Right atrium auricular region (tissue), 2 donors: ENCODE measurements at places on chromosomes 1 and 21.

GRCh38 chr21:38859852-38860251 is 54.1 kb downstream of the ETS2 start:
- no peak for DNase-seq

- no peak for DNase-seq
Observed at GRCh38 chr1:183168308-183168707, 17.8 kb upstream of the LAMC2 start.

- no peak for DNase-seq
Observed at GRCh38 chr1:229666585-229666984, 40.5 kb downstream of the URB2 start.

DNA sequence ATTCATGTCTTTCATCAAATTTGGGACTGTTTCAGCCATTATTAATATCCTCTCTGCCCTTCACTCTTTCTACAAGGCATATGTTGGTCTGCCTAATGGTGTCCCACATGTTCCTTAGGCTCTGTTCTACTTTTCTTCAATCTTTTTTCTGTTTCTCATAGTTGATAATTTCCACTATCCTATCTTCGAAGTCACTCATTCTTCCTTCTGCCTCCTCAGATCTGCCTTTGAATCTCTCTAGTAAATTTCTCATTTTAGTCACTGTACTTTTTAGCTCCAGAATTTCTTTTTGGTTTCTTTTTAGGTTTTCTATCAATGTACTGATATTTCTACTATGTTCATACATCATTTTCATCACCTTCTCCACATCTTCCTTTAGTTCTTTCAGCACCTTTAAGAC is 20.0 kb upstream of the NIBAN1 start:
- DNase-seq, result no peak

DNA sequence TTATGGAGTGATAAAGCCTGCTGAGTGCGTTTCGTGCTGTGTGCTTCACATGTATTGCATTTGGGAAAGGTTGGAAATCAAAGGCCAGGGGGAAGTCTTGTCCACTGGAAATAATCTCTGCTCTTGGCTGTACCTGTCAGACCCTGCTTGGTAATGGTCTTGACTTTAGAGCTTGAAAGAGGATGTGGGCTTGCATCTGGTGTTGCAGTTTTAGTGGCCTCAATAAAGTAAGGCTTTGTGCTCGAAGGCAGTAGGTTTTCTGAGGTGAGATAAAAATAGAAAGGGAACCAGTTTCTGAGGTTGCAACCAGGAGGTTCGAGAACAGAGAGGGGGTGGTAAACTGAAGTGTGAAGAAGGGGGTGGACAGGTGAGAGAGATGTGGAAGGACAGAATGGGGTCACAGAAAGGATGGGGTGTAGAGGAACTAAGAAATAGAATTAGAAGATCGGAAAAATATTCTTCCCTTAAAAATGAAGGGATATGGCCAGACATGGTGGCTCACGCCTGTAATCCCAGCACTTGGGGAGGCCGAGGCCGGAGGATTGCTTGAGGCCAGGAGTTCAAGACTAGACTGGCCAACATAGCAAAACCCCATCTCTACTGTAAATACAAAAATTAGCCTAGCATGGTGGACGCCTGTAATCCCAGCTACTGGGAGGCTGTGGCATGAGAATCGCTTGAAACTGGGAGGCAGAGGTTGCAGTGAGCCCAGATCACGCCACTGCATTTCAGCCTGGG is 1.5 kb downstream of the S100PBP start:
- DNase-seq, result no peak

GRCh38 chr1:237789619-237790018 is 101.1 kb downstream of the ZP4 start:
- DNase-seq, result no peak

GRCh38 chr1:1360506-1361169 is 2.3 kb upstream of the MXRA8 start:
- DNase-seq, result peak; percentile 89

- DNase-seq, result no peak
Observed at GRCh38 chr1:145908653-145909052, 1.2 kb downstream of the ITGA10 start.

- DNase-seq, result no peak
Observed at GRCh38 chr21:45250272-45250671, 37.4 kb downstream of the POFUT2 start.

- DNase-seq, result no peak
Observed at GRCh38 chr1:247115545-247115944, 11.4 kb upstream of the ZNF669 start.

- DNase-seq, result no peak
Observed at GRCh38 chr1:183675883-183676585, 22.9 kb upstream of the APOBEC4 start.

- no peak for DNase-seq
Observed at GRCh38 chr1:84078108-84078841, 65.8 kb upstream of the PRKACB start.

- DNase-seq, result no peak
Observed at GRCh38 chr1:117240547-117240946, 29.8 kb upstream of the VTCN1 start.

GRCh38 chr1:236560213-236560771 is 36.5 kb downstream of the LGALS8 start:
- no peak for DNase-seq

DNA sequence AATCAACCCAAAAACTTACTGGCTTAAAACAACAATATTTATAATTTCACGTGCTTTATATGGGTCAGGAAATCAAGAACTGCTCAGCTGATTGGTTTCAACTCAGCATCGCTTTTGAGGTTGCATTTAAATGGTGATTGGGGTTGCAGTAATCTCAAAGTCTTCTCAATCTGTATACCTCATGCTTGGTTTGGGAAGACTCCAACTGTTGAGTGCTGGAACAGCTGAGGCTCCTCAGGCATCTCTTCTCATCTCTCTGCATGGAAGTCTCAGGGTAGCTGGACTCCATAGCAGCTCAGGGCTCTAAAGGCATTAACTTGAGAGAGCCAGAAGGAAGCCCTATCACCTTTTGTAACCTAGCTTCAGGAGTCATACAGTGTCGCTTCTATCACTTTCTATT is 35.1 kb downstream of the AK5 start:
- no peak for DNase-seq

DNA sequence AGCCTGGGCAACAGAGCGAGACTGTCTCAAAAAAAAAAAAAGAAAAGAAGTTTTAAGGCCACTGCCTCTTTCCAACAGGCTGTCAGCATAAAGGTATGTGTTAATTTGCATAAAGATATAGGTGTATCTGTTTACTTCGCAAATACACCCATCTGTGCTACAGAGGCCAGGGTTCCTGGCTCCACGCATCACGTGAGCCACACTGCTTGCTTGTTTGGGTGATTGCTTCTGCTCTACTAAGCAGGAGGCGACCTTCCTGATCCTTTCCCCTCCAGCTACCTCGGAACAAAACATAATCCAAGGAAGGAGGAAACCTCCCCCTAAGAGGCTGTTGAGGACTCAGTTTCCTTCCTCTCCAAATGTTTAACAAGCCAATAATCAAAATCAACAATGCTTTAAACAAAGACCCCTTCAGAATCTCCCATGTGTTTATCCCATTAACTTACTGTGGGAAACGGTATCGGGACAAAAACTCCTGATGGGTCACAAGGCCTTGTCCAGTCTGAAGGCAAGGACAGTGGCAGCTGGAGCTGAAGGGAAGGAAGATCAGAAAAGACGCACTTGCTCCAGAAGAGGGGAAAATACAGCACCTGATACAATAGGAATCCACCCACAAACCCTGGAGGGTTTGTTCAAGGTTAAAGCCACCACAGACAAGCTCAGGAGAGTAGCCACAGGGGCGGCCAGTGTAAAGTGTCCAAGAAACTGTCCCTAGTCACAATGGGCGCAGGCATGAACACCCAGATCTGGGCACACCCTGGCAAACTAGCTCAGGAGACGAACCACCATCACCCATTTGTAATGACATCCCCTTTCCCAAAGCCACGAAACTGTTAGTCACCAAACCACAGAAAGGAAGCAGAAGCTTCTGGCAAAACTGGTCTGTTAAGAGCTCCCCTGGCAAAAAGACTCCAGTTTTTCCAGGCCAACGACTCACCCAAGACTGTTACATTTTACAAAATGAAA is 17.2 kb downstream of the CTNNBIP1 start:
- no peak for DNase-seq

GRCh38 chr1:11649237-11649623 is 5.0 kb downstream of the FBXO2 start:
- no peak for DNase-seq

DNA sequence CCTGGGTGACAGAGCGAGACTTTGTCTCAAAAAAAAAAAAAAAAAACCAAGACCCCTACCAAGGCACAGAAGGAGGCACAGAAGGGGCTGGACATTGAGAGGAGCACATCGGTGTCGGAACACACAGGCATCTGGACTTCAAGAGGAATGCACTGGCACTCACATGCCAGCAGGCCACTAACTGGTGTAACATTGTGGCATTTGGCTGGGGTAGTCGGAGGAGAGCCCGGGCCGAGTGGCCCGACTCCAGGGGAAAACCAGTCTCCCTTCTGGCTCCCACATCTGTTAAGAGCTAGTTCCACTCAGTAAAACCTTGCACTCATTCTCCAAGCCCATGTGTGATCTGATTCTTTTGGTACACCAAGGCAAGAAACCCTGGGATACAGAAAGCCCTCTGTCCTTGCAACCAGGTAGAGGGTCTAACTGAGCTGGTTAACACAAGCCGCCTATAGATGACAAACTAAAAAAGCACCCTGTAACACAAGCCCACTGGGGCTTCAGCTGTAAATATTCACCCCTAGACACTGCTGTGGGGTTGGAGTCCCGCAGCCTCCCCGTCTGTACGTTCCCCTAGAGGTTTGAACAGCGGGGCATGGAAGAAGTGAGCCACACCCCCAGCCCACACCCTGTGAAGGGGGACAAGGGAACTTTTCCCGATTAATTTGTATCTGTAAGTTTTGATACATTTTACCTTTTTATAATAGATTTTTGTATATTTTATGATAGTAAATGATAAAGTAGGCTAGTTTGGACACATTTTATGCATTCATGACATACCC is 17.2 kb upstream of the AKIRIN1 start:
- DNase-seq, result no peak

DNA sequence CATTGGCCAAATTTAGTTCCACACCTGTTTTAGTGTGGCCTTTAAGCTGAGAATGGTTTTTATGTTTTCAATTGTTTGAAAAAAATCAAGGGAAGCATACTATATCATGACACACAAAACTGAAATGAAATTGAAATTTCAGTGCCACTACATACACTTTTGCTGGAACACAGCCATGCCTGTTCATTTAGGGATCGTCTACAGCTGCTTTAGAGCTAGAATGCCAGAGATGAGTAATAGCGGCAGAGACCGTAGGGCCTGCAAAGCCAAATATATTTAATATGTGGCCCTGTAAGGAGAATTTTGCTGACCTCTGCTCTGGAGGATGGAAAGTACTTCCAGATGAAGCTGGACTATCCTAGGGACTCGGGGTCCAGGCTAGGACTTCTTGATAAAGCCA is 62.5 kb upstream of the LYST start:
- no peak for DNase-seq

DNA sequence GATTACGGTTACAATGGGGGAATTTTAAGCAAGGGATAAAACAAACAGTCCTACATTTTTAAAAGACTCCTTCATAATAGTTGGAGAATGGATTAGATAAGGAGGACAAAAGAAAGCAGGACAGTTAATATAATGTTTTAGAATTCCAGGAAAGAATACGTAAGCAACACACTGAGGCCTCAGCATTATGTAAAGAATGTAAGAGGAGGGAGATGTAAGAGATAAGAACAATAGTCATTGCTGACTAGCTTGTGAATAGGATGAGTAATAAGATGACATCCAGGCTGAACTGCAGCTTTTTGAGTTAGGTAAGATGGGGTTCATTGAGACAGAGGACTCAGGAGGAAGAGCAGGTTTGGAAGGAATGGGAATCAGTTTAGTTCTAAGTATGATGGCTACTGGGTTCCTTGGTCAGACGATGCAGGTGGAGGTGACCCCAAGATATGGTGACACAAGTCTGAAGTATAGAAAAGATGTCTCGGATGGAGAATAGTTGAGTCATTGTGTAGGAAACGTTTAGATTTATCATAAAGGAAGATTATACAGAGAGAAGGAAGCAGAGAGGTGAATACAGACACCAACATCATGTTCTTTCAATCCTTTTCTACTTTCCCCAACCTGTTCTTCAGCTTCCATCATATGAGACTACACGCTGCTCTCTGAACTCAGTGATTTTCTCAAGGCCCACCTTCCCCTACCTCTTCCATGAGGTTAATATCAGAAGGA is 372.8 kb downstream of the PTBP2 start:
- DNase-seq, result no peak

- DNase-seq, result peak; percentile 70
Observed at GRCh38 chr1:206470692-206471414, 577 bp downstream of the IKBKE start.

- DNase-seq, result no peak
Observed at GRCh38 chr1:10873189-10873588, 76.7 kb upstream of the CASZ1 start.

DNA sequence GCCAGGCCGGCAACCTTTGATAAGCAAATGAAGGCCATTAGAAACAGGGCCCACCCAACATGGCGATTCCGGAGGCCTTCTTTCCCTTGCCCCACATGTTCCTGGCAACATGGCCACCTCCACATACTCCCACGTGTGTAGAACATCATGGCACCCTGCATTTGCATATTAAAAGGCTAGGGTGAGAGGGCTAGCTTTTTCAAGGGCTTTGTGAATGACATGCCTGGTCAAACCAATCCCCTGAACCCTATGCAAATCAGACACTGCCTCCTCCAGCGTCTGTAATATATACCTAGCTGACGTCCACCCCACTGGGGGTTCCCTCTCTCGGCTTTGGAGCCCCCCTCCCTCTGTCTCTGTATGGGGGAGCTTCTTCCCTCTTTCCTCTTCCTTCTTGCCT is 1.6 kb downstream of the ADCY10 start:
- DNase-seq, result no peak

- DNase-seq, result no peak
Observed at GRCh38 chr1:223695941-223696340, 16.4 kb upstream of the CAPN2 start.

- DNase-seq, result no peak
Observed at GRCh38 chr1:48026275-48026674, 29.1 kb upstream of the TRABD2B start.

DNA sequence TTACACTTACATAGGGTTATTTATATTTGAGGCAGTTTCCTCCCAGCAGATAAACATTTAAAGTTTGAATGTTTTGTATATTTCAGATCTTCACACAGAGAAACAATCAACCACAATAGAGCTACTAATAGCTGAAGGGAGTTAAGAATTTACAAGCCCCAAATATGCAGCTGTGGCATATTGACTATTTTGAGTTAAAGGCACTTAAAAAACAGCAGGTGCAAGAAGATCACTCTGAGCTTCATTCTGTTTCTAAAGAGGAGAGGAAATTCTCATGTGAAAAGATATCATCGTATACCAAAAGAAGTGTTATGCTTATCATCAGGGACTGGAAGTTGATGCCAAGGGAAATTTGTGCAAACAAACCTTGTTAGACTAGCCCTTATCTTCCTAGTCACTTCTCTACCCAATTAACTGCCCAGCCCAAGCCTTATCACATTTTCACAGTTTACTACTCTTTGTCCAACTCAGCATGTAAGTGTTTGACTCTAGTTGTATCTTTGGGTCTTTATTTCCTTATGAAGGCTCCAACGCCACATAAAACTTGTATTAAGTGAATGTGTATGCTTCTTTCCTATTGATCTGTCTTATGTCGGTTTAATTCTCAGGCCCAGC is 66.3 kb upstream of the COG2 start:
- DNase-seq, result no peak
